ENCODE measurements at places on chromosomes 12 and 14.

DNA sequence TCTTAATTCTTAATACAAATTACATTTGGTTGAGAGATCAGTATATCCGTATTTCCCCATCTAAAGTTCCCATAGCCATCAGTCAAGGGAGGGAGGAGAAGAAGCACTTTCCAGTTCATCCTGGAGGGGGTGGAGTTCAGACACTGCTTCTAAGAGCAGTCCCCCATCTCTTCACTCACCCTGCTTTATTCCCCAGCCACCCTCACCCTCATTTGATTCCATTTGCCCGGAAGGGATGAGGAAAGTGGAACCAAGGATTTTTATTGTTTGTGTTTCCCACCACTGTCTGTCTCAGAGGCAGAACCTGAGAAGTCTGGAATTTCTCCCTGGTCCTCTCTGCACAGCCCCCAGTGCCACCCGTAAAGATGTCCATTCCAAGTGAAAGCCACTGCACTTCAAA is 134.2 kb upstream of the HIF1A start:
- peak; percentile 11 for DNase-seq

DNA sequence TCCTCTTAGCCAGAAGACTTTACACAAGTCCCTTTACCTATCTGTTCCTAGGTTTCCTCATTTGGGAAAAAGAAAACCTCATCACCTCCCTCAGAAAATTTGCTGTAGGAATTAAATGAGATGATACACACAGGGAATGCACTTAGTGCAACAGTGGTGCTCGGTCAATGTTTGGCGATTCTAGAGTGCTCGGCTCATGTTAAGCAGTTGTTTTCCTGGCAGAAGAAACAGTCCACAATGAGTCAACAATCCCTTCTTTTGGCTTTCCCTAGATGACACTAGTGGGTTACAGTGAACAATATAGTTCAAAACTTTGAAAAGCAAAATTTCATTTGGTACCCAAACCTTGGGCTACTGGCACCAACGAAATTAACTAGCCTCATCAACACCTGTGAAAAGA is 3.9 kb upstream of the TMEM233 start:
- DNase-seq, result no peak

DNA sequence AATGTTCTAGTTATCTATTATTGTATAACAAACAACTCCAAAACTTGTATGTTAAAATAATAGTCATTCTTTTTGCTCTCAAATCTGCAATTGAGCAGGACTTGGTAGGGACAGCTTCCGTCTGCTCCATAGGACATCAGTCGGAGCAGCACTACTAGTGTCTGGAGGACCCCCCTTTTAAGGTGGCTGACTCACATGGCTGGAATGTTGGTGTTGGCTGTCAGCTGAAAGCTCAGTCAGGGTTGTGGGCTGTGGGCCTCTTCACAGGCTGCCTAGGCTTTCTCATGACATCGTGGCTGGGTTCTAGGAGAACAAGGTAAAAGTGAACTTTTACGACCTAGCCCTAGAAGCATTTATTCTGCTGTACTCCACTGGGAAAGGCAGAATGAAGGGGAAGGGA is 160.6 kb downstream of the ANO4 start:
- no peak for DNase-seq

- DNase-seq, result no peak
These were observed 9.2 kb upstream of the RILPL2 start for GRCh38 chr12:123445388-123446332.

DNA sequence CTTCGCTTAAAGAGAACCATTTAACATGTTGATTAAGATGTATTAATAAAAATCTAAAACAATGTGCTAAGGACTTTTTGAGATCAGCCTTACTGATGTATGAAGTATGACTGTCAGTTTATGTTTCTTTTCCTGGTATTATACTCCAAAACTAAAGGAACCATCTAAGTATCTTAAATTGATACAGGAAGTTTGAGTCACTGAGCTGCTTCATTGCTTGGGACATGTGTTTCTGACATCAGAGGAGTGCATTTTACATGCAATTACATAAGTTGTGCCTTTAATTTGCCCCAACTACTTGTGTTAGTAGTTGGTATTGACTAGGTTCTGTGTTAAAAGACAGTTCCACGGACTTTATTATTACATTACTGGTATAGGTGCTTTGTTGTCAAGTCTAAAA is 50.9 kb downstream of the PROX2 start:
- DNase-seq, result no peak

DNA sequence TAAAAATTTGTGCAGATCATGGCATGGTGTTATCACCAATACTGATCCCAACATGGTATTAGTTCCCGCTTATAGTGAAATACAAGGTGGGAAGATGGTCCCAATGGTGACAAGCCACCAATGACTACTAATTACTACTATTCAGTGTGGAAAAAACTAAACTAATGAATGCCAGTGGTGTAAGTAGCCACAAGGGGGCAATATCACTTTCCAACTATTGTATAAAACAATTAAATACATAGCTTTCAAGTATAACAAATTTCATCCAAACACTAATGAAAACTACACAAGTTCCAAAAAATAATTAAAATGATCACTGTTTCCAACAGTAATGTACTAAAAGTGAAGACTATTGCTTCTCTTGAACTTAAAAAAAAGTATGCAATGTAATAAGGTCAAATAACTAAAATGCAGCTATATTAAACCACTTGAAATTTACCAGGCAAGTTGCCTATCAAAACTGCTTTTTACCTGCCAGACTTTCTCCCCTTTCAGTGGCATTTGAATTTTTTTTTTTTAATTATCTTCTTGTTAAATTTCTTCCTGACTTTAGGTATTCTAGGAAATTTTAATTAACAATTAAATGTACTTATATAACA is 58.0 kb downstream of the PAPLN start:
- peak; percentile 65 for DNase-seq

GRCh38 chr14:73492670-73493069 is 1.9 kb downstream of the RIOX1 start:
- no peak for DNase-seq

- peak; percentile 79 for DNase-seq
These were observed 203 bp downstream of the NFATC4 start for GRCh38 chr14:24368212-24368561.

DNA sequence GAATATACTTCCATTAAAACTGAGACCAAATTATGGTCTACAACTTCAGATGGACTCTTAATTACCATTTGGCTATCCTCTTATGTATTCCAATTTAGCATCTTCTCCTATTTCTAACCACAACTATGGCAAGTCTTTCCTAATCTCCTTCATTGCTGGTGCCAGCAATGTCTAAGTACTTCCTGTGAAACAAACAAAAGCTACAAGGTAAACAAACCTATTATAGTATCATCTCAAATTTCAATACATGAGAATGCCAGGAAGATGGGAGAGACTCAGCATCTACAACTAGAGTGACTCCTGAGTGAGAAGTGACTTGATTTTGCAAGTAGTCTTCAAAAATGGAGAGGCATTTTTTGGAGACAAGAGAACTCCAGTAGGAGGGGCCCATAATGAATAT is 202.9 kb upstream of the ATXN7L3B start:
- no peak for DNase-seq

DNA sequence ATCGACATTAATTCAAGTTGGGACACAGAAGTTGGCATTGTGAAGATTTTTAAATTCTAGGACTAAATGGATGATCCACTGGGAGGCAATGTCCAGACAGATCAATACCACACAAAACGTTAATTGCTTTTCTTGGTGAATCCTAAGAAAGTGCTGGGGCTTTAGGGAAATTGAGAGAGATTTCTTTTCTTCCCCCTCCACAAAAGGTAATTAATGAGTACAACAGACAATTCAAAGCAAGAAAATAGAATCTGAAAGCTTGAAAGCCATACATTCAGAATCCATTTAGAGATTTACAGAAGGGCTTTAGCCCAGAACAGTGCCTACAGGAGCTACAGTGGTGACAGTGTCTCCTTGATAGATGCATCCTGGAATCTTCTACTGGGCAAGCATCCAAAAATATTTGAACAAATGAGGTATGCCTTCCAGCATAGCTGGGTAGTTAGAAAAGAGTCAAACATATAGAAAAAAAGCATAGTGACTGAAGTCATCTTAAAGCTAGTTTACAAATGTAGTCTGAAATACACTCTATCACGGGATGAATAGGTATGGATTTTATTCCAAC is 718.1 kb downstream of the DIO2 start:
- DNase-seq, result peak; percentile 66

DNA sequence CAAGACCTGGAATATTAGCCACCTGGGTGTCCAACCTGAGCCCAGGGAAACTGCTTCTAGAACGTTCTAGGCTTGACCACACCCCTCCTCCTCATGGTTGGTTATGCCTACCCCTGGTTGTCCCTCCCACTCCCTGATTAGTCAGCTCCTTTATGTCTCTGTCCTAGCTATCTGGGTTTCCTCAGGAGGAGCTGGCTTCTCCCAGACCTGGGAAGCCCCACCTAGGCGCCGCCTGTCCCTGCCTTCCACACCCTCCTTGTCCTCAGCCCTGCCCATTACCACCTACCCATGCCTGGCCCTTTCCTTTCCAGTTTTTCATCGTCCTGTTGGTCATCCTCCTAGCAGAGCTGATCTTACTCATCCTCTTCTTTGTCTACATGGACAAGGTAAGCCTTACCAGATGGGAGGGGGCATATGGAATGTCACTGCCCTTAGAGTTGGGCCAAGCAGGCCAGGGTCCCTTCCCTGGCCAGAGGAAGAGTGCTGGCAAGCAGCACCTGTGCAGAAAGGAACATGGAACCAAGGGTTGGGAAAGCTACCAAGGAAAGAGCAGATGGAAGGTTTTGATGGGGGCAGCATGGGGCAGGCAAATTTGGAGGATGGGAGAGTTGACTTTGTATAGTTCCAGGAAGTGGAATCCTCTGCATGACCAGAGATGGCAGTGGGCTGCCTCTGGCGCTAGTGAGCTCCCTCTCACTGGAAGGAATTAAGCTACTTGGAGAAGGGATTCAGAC is 201.7 kb downstream of the TSPAN9 start:
- no peak for DNase-seq

- DNase-seq, result no peak
These were observed 129.2 kb downstream of the PAWR start for GRCh38 chr12:79561401-79562132.

- DNase-seq, result no peak
These were observed 17.4 kb downstream of the SIX1 start for GRCh38 chr14:60631842-60632241.

DNA sequence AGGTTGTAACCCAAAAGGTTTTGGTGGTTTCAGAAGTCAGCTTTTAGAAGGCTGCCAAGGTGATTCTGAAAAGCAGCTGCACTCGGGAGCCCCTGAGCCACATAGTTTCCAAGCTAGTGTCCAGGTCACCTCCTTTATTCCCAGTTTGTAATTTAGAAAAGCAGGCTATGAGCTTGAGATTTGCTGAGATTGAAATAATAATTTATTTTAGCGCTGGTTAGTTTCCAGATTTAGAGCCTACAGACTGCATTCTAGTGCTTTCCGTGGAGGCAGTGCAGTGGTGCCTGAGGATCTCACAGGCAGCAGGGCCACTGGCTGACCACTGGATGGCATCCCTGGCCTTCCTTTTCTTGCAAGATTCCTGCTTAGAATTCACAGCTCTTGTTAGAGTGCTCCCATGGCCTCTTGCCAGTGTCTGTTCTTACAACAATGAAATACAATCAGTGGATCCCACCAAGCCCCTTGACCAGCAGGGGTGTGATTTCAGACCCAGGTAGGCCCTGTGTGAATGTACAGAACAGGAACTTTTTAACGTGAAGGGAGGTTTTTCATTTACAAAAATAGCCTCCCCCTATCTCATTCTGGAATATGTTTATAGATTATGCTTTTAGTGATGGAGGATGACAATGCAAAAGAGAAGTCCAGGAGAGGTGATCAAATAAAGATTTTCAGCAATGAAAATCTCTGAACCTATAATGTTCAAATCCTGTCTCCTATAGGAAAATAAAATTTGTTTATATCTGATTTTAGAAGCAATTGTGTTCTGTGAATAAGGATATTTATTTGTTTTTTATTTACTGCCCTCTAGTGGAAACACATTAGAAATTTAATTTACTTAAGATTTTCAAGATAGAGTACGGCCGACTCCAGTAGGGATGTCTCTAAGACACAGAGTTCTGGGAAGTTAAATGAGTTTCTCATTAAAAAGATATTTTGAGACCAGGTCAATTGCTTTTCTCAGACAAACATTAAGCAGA is 362.1 kb upstream of the STXBP6 start:
- peak; percentile 73 for DNase-seq

GRCh38 chr14:63262446-63262845 is 56.3 kb downstream of the GPHB5 start:
- DNase-seq, result no peak

DNA sequence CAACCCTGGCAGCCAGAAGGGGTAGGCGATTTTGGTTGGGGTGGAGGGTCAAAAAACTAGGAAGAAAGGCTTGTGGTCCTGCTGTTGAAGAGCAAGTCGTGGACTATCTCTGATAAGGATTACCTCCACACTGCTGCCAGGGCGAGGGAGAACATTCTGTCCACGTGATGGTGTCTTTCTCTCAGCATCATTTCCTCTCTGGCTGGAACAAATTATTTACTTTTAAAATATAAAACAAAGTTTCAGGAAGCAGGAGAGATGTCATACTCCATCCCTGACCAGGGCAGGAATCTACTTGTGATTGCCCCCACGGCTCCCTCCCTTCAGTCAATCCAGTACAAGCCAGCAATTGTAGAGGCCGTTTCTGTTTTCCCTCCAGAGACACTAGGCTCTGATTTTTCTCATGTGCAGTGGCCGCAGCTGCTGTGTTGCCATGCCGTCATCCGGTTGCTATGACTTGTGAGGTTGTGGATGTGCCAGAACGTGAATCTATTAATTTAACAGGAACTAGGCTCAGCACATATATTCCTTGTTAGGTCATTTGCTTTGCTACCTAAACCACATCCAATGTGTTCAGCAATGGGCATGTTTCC is 61.5 kb upstream of the PTGR2 start:
- no peak for DNase-seq

DNA sequence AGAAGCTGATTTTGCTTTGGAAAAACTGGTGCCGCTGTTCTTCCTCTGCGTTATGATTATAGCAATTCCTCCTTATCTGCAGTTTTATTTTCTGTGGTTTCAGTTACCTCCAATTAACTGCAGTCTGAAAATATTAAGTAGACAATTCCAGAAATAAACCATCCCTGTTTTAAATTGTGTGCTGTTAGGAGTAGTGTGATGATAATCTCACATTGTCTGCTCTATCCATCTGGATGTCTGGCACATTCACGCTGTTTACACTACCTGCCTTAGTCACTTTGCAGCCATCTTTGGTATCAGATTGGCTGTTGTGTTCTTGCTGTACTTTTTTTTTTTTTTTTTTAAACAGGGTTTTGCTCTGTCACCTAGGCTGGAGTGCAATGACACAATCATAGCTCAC is 141.0 kb downstream of the GRIP1 start:
- no peak for DNase-seq

All from neural progenitor cell (in vitro differentiated cells).